ENCODE measurements at places on chromosomes 16 and 17.

DNA sequence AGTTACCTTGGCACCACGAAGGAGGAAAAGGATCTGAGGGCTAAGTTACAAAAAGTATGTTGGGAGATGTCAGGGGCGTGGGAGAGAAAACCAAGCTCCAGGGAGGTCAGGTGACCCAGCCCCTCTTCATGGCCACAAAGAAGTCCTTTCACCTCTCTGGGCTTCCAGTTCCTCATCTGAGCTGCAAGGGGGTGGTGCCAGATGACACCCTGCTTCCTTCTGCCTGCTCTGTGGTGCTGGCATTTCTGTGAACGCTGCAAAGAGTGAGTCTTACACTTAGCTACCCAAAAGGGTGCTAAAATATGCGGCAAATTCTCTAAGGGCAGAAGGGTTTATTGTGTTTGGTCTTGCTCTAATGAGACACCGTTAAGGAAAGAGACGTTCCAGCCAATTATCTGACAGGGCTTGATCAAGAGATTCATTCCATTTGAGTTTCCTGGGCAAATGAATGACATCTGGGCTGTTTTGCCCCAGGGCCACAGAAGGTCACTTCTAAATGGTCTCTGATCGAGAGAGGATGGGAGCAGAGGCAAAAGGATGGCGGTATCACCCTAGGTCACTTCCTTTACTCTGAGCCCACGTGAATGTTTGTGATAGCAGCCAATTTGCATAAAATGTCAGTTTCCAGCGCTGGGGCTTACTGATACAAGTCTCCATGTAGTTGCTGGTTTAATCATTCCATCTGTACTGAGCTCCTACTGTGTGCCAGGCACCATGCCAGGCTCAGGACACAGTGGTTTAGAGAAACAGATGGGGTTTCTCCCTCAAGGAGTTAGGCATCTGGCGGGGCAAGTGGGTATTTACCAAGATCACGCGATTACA lies 210.2 kb downstream of the KATNIP start:
- no peak for DNase-seq

DNA sequence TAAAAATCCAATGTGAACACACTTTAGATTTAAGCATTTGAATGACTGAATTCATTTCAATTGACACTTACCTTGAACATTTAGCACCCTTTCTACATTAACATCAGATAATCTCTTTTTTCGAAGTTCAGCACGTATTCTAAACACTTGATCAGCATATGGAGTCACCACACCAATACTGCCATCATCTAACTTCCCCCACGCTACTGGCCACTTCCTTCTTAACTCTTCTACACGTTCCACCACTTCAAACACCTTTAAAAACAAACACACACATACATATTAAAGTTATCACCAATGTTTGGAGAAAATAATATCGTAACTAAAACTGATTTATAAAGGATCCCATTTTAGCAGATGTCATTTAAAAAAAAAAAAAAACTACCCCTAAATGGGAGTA lies 93.5 kb downstream of the CACNG1 start:
- no peak for DNase-seq

DNA sequence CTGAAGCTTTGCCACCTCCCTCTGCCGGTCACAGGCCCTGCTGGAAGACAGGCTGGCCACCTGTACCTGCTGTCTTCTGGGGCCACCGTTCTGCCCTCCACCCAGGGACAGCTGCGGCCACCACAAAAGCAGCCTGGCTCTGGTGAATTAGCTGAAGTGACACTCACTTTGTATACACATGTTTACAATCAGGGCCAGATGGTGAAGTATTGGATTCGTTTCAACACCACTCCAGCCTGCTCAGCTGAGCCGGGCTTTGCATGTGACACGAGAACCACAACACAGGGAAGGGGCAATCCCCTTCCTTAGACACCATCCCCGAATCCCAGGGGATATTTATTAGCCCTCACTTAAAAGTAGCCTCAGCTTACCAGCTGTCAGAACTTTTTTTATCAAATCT lies 191.5 kb upstream of the RPL38 start:
- peak; percentile 96 for DNase-seq

GRCh38 chr16:85234310-85235204 lies 122.3 kb upstream of the CIBAR2 start:
- peak; percentile 83 for DNase-seq

DNA sequence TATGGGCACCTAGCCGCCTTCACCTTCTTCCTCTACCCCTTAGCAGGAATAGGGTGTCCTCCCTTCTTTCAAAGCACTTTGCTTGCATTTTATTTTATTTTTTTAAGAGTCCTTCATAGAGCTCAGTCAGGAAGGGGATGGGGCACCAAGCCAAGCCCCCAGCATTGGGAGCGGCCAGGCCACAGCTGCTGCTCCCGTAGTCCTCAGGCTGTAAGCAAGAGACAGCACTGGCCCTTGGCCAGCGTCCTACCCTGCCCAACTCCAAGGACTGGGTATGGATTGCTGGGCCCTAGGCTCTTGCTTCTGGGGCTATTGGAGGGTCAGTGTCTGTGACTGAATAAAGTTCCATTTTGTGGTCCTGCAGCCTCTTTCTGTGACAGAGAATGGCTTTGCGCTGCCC lies 4.6 kb downstream of the TMUB2 start:
- no peak for DNase-seq

- DNase-seq, result no peak
These were observed 150.0 kb upstream of the PSMD7 start for GRCh38 chr16:74146643-74147042.

DNA sequence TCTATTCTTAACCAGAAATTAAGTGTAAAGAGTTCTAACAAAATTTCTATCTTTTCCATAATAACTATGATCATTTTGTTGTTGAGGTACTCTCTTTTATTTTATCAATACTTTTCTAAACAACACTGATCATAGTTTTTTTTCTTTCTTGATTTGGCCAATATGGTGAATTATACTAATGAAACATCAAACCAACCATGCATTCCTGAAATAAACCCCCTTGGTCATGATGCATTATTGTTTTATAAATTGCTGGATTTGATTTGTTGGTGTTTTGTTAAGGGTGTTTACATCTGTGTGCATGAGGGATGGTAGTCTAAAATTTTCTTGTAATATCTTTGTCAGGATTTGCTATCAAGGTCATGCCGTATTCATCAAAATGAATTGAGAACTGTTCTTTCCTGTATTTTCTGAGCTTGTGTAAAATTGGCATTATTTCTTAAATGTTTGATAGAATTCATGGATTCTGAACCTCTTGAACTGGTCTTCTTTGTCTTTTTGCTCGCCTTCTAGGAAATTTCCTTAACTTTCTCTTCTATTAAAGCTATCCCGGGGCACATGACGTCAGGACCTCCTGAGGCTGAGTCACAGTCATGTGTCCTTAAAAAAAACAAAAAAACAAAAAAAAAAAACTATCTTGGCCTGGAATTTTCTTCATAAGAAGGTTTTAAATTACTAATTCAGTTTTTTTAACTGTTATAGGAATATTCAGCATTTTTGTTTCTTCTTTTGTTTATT lies 3.9 kb upstream of the TRIM25 start:
- DNase-seq, result no peak

DNA sequence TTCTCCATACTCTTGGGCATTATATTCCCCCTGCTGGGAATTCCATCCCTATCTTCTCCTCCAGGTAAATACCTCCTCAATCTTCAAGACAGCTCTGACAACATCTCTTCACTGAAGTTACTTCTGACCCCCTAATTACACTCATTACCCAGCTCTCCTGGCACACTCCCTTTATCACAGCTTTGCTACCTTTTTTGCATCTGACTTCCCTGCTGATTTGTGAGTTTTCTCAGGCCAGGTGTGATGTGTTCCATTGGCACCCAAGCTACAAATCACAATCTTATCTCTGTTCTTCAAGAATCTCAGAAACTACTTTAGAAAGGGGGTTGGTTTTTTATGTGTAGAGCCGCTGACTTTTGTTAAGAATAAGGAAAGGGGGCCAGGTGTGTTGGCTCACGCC lies 14.0 kb downstream of the CLEC19A start:
- no peak for DNase-seq

DNA sequence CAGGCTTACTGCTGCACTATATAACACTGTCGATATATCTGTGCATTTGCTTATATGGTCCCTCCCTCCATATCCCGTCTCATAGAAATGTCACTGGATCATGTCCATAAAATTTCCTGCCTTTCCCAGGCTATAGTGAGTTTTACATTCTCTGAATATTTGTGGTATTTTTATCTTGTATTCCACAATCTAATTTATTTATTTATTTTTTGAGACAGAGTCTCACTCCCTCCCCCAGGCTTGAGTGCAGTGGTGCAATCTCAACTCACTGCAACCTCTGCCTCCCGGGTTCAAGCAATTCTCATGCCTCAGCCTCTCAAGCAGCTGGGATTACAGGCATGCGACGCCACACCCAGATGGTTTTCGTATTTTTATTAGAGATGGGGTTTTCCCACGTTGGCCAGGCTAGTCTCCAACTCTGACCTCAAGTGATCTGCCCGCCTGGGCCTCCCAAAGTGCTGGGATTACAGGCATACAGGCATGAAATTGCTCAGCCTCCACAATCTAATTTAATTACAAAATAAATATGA lies 12.9 kb downstream of the TRIM37 start:
- DNase-seq, result no peak

GRCh38 chr16:20137194-20137593 lies 63.5 kb upstream of the GPR139 start:
- DNase-seq, result no peak

- no peak for DNase-seq
These were observed 21.7 kb downstream of the HEATR9 start for GRCh38 chr17:35847006-35847405.

DNA sequence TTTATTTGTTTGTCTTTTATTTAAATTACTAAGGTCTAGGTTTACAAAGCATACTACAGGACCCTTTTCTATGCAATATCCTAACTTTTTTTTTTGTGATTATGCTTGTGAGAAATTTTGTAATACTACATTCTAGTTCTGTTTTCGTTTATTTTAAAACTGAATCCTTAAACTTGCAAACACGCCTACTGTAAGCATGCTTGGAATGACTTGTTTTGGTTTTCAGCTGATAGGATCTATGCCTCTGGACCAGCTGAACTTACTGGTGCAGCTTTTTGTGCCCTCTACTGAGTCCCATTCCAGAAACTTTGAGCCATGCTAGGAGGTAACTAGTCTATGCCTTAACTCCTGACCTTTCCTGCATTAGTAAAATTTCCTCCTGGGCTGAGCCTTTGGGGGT lies 6.0 kb downstream of the PDP2 start:
- no peak for DNase-seq

DNA sequence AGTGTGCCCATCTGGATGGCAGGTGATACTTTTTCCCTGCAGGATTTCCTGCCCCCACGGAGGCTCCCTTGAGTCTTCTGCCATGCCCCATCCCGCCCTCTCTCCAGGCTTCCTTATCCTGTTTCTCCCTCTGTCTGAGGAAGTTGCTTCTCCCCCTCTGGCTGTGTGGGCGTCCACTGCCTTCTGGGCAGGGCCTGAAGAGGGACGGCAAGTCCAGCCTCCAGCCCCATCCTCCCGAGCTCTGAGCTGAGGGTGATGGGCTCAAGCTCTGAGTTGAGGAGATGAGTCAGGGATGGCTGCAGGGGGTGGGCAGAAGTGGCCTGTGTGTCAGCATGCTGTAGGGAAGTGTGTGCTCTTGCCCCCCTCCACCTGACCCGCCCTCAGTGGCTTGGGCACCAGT lies 14.2 kb upstream of the RAP1GAP2 start:
- no peak for DNase-seq

DNA sequence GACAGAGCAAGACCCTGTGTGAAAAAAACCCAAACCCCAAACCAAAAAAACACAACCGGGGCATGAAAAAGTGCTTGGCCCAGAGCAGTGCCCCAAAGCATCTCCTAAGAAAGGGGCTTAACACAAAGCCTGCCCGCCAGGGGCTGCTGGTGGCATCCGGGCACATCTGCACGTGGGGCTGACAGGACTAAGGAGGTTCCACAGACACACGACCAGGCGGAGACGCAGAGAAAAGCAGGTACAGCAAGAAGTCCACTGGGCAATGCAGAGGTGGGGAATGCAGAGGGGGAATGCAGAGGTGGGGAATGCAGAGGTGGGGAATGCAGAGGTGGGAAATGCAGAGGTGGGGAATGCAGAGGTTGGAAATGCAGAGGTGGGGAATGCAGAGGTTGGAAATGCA lies 109.2 kb downstream of the ZNF778 start:
- DNase-seq, result no peak

DNA sequence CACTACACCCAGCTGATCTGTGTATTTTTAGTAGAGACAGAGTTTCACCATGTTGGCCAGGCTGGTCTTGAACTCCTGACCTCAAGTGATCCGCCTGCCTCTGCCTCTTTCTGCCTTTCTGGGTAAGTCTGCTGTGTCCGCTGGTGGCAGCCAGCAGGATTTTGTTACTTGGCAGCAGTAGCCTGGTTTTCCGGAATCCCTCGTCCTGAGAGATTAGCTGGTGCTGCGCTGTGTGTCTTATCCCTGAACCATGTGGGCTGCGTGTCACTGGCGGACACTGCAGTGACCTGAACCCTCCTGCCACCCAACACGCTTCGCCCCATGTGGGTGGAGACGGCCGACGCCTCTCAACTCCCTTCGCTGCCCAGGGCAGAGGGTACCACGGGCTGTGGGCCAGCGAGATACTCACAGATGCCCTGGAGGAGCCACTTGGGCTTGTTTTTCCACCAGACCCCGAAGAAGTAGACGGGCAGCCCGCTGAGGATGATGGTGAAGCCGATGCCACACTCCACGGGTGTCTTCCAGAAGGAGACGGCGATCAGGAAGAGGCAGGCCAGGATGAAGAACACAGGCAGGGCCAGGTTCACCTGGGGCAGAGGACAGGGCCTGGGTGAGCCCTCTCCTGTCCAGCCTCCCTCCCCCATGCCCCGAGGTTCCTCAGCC lies 35.2 kb downstream of the SLC7A5 start:
- no peak for DNase-seq

DNA sequence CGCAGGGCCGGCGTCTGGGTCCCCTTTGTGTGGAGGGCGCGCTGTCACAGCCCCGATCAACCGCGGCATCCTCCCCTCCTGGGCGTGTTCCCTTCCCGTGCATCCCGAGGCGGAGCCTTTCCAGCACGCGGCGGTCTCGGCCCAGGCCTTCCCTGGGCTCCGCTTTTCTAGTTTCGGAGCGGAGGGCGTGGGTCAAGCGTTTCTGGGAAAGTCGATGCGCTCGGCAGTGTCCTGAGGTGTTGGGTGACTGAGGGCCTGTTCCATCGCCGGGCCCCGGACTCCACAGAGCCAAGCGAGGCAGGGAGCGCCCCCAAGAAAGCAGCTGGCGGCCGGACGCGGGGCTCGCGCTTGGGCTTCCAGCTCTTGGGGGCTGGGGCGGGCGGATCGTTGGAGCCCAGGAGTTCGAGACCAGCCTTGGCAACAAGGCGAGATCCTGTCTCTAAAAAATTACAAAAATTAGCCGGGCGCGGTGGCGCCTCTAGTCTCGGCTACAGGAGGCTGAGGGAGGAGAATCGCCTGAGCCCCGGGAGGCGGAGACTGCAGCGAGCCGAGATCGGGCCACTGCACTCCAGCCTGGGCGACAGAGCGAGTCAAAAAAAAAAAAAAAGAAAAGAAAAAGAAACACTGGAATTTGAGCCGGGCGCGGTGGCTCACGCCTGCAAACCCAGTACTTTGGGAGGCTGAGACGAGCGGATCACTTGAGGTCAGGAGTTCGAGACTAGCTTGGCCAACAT lies 806 bp downstream of the IFT140 start:
- no peak for DNase-seq

- DNase-seq, result no peak
These were observed 7.0 kb downstream of the DHX40 start for GRCh38 chr17:59572301-59572924.

Data from NCI-H1694 (cell line).